Stimulated activated CD8-positive, alpha-beta memory T cell treated with anti-CD3 and anti-CD28 coated beads, Interleukin-7, amount 100 ng/mL, for 1 hour (primary cell): ENCODE measurements at places on chromosomes 7 and 10.

- DNase-seq: no peak
These were observed 185.3 kb downstream of the WDR11 start for GRCh38 chr10:121036431-121036830.

DNA sequence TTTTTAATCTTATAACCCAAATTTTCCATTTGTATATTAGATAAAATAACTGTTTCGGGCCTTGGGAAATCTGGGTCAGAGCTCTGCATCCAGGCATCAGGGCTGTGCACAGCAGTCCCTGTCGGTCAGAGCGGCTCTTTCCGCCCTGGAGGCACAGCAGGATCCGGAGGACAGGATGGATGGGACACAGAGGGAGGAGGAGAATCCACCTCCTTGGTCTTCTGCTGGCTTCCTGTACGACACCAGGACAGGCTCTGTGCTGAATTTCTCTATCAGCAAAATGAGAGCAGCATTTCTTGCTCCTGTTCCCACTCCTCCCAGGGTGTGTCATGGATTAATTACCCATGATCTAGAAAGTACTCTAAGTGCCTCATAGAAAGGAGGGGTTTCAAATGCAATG, 254.9 kb downstream of the SKAP2 start:
- no peak for DNase-seq

DNA sequence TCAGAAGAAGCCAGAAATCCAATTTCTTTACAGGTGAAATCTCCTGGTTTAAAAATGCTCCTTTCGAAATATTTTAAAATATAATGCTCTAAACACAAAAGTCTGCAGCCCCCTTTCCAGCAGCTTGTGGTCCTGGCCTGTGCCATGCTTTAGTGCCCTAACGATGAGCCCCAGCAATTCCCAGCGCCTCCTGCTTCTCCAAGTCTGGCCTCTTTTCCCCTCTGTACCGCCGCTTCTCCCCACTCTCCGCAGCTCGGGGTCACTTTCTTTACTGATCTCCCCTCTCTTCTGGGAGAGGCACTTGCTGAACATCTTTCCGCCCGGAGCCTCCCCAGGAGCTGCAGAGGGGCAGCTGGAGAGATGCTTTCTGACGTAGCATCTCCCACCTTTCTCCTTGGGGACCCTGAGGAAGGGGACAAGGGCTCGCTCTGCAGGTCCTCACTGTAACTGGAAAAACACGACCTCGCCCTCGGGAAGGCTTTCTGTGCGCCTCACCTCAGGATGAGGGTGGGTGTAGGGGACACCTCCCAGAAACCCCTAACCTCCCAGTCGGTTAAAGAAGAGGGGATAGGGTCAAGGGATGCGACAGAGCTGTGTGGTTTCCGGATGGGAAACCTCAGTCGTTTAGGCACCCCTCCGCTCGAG, 565 bp upstream of the INA start:
- DNase-seq: no peak

DNA sequence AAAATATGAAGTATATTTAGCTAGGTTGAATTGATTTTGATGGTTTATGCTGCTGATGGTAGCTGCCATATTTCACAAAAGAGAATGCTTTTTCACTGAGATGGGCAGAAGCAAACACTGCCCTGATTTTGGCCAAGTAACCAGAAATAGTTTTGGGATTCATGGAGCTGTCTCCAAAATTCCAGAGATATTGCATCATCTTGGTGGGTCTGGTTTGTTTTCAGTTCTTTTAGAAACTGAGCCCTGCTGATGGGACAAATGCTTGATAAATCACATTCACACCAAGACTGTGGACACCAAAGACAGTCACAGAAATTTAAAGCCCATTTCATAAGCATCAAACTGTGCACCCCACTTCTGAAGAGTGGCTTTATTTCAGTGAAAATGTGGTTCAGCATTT, 140.5 kb downstream of the BICC1 start:
- DNase-seq: no peak

DNA sequence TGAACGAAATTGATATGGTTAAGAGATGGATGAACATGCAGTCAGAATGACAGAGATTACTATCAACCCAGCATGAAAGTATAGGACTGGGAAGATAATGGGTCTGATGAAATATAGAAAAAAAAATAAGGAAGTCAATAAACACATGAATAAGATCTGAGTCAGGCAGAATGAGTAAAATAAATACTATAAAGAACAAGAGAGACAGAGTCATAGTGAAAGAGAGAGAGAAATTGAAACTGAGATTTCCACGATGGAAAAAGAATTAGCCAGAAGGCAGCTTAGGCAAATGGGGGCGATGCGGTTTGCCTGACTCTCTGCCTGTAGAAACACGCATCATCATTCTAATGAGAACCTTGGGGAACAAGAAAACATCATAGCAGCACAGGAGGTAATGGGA, 26.6 kb downstream of the SEMA3D start:
- DNase-seq: no peak

DNA sequence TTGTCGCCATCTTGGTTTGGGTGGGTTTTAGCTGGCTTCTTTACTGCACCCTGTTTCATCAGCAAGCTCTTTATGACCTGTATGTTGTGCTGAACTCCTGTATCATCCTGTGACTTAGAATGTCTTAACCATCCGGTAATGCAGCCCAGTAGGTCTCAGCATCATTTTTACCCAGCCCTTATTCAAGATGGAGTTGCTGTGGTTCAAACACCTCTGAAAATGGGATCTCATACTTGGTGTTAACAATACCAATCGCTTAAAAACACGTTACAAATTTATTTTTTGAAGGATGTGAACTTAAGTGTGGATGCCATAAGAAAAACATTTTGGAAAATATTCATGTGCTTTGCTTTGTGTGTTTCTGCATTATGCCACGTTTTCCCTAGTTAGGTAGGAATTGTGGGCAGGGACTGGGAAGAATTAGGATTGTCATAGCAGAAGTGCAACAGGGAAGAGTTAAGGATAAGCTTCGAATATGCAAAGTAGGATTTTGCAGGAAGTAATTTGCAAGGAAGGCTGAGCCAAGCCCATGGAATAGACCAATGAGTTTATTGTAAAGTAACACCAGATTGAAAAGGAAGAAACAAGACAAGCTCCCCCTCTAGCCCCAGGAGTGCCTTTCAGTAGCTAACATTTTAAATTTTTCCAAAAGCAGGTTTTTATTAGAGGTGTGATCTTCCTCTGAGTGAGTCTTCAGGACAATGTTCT, 56.4 kb downstream of the PRR15 start:
- DNase-seq: no peak

GRCh38 chr10:69317175-69317604, 38.9 kb downstream of the HK1 start:
- no peak for DNase-seq

GRCh38 chr10:1253523-1254353, 197.6 kb downstream of the WDR37 start:
- DNase-seq: no peak

DNA sequence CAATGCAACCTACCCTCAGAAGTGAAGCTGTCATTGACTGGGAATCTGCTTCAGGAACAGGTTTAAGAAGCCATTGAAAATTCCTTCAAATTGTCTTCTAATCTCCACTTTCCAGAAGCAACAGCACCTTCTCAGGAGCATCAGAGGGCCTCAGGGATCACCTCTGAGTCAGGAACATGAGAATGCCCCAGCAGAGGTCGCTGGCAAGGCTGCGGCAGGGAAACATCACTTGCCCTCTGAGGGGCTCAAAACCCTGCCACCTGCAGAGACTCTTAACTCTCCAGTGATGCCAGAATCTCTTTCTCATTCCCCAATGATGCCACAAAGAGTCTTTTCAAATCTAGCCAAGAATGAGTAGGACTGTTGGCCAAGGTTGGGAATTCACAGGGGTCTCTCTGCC, 5.9 kb upstream of the MAPK8 start:
- no peak for DNase-seq

- no peak for DNase-seq
These were observed 40.4 kb downstream of the CREB3L2 start for GRCh38 chr7:137961200-137962177.
